ENCODE measurements at places on chromosomes 16 and 17.

DNA sequence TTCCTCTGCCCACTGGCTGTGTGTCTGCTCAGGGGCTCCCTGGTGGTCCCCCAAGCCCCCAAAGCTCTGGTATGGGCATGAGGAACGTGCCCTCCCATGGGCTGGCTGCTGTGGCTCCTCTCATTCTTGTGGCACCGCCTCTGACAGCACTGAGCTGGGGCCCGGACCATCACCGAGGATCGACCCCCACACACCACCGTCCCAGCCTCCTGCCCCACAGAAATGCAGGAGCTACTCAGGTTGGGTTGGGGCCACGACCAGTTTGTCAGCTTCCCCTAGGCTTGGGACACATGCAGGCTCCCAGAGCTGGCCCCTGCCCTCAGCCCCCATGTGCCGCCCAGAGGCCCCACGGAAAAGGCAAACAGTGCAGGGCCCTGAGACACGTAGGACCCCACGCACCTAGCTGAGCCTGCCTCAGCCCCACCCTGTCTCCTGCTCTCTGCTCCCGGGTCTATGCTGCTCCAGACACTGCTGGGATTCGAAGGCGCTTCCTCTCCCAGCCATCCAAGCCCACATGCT lies 3.3 kb upstream of the CASKIN1 start:
- no peak for DNase-seq

DNA sequence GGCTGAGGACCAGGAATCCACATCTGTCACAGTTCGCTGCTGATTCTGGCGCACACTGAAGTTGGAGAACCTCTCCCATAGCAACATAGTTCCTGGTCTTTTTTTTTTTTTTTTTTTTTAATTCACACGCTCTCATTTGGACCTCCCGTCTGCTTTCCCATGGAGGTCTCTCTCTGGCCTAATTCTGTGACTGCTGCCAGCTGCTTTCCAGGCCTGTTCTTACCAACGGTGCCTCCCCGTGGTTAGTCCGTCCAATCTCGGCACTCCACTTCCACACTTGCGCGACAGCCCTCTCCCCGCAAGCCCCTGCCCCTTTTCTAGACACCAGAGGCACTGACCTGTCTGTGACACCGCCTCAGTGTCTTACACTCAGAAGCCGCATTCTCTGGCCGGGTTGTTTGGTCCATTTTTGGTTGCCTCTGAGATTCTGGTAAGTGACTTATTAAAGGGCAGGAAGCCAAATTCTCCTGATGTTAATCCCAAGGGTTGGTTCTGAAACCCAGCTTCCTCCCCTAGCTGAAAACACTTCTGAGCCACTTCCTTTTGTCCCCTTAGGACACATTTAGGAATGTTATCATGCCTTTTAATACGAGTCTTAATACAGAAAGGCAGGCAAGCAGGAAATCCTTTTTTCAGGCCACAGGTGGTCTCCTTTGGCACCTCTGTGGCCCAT lies 1.1 kb upstream of the AKTIP start:
- DNase-seq = no peak

DNA sequence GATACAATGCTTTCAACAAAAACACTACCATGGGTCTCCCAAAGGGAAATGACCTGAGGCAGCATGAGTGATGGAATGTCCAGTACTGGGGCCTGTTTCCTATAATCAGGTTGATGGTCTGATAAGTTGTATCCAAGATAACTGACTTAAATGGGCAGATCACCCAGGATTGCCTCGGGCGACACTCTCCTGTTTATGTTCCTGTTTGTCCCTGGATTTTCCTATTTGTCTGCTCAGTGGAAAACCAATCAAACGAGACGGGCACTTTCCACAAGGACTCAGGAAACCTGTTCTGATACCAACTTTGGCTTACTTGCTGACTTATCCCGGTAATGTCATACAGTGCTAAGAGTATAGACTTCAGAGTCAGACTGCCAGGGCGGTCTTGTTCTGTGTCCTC lies 27.4 kb downstream of the USP43 start:
- DNase-seq = no peak

- DNase-seq = no peak
Observed at GRCh38 chr16:20952139-20952920, 51.8 kb downstream of the LYRM1 start.

- DNase-seq = no peak
Observed at GRCh38 chr17:7101531-7101930, 13.1 kb downstream of the ASGR2 start.
